Spinal cord (tissue), 10 donors: ENCODE measurements at places on chromosomes 6 and 20.

- no peak for DNase-seq
These were observed 9.2 kb downstream of the FOXS1 start for GRCh38 chr20:31835977-31836852.

DNA sequence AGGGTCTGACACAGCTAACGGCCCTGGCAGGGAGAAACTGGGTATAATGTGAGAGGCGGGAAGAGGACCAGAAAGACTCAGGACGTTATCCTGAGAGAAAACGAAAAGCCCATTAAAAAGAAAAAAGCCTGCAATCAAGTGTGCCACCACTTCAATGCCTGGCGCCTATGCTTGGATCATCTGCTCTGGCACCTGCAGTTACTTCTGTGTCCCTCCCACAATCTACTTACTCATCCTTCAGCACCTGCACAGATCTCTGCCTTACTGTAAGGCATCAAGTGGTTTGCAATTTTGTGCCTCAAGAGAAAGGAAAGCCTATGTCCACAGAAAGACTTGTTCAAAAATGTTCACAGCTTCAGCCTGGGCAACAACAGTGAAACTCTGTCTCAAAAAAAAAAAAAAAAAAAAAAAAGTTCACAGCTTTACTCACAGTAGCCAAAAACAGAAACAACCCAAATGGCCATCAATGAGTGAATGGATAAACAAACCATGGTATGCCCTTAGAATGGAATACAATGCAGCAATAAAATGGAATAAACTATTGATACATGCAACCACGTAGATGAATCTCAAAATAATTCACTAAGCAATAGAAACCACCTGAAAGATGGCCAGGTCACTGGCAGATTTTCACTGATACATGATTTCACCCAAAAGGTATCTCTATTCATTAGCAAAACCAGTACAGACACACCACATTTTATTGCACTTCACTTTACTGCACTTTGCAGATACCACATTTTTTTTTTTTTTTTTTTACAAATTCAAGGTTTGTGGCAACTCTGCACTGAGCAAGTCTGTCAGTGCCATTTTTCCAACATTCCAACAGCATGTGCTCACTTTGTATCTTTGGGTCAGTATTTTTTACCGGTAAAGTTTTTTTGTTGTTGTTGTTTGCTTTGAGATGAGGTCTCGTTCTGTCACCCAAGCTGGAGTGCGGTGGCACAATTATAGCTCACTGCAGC is 48.6 kb downstream of the ABHD12 start:
- DNase-seq, result no peak

- DNase-seq, result no peak
These were observed 217.3 kb downstream of the ARID1B start for GRCh38 chr6:156994215-156995076.

- DNase-seq, result peak; percentile 84
These were observed 1.9 kb upstream of the AFDN start for GRCh38 chr6:167824591-167825331.

GRCh38 chr6:108118810-108119768 is 44.5 kb upstream of the OSTM1 start:
- peak; percentile 57 for DNase-seq

GRCh38 chr6:151286214-151286613 is 46.4 kb downstream of the AKAP12 start:
- DNase-seq, result no peak

- DNase-seq, result no peak
These were observed 144.8 kb downstream of the TBC1D7 start for GRCh38 chr6:13183415-13184088.

- DNase-seq, result no peak
These were observed 17.0 kb downstream of the RPS6KA2 start for GRCh38 chr6:166610069-166610468.

- DNase-seq, result no peak
These were observed 439.3 kb upstream of the SULF2 start for GRCh38 chr20:48224533-48225050.

DNA sequence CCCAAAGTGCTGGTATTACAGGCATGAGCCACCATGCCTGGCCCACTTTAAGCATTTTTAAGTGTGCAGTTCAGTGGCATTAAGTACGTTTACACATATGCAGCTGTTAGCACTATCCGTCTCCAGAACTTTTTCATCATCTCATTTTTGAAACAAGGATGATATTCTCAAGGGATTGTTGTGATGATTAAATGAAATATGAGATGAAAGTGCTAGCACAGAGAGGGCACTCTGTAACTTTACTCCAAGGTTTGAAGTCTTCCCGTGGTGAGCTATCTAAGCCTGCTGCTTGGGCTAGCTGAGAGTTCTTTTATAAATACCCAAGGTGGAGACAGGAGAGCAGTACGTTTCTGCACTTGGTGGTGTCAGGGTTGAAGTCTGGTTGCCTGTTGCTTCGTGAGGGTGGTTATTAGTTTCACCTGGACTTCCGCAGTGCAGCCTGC is 6.6 kb downstream of the TM9SF4 start:
- no peak for DNase-seq

GRCh38 chr20:41478026-41478425 is 111.4 kb upstream of the EMILIN3 start:
- no peak for DNase-seq

- no peak for DNase-seq
These were observed 47.0 kb downstream of the DTNBP1 start for GRCh38 chr6:15615802-15616201.

- DNase-seq, result no peak
These were observed 241.1 kb downstream of the FOXC1 start for GRCh38 chr6:1850840-1851157.

DNA sequence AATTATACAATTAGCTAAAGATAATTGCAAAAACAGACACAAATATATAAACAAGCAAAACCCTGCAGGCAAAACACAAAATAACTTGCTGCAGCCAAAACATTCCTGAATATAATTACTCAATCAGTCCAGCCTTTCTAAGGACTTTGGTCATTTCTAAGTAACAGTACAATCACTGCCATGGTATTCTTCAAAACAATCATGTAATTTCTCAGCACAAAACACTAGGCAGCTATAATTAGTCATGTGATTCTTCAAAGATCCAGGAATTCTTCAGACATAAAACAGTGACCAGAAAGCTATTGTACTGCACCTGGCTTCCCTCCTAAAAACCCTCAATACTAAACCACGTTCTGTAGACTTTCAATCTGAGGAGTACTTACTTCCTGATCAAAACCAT is 881.1 kb downstream of the EPHA7 start:
- no peak for DNase-seq

DNA sequence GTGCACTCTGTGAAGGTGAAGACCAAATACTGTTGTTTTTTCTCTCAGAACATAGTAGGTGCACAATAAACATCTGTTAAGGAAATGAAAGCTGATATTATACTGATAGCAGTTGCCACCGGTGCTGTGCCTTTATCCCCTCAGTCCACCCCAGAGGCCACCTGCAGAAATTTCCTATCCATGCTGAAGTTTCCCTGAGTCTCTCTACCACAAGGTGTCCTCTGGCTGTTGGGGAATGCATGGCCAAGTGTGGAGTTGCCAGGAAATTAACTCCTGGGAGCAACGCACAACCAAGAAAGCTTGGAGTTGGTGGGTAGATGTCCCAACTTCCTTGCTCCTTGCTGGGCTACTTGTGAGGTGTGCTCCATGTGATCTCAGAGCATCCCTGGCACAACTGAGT is 114.2 kb downstream of the LAMP5 start:
- DNase-seq, result no peak

DNA sequence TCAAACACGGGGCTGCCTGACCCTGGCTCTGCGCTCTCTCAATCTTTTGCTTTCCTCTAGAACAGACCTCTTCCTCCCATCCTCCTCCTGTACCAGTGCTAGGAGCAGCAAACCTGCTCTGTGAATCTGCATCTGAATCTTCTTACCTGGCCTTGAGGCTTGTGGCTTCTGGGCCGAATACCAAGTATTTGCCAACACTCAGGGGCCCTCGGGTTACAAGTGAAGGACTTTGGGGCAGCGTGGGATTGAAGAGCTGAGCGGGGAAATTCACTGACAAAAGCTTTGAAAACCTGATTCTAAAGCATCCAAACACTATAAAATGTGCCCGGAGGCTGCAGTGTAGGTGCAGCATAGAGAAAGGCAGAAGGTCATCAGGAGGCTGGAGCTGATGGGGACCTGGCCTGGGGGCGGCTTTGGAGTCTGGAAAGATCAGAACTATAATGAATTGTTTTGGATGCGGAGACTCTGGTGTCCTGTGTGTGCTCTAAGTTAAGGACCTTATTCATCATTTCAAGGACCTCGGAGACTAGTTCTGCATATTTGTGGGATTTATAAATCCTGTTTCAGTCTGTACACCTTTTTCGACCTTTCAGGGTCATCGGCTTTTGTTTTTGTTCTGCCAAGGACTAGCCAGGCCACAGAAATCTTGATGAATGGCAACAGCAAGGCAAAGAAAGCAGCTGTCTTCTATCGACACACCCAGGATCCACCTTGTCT is 16.4 kb upstream of the IGF2R start:
- no peak for DNase-seq

DNA sequence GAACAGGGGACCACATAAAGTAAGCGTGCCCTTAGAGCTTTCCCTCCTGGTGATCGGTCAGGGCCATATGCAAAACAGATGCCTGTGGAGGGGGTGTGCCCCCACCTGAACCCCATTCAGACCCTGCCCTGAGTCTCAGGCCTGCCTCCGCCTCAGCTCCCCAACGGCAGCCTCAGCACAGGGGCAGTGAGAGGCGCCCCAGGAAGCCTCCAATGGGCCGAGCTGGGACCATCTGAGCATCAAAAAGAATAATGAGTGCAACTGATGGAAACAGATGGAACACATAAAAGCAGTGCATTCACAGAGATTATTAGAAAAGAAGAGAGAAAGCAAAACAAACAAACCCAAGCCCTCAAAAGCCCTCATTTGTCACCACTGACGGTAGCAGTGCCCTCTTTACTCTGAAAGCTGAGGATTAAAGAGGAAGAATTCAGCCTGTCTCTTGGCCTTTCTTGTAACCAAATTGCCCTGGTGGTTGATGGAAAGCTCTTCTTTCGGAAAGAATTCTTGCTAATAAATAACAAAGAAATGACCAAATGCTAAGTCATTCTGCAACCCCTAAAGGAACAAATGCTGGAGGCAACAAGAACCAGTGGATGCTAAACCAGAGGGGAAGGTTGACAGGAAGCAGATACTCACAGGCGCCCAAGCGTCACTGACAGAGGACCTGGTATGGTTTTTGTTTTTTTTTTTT is 6.8 kb downstream of the ADISSP start:
- no peak for DNase-seq

- DNase-seq, result no peak
These were observed 362.7 kb upstream of the SASH1 start for GRCh38 chr6:147979966-147980365.

- DNase-seq, result no peak
These were observed 608.0 kb downstream of the PHF3 start for GRCh38 chr6:64243618-64244017.

GRCh38 chr6:7332090-7332745 is 19.2 kb upstream of the SSR1 start:
- DNase-seq, result no peak

DNA sequence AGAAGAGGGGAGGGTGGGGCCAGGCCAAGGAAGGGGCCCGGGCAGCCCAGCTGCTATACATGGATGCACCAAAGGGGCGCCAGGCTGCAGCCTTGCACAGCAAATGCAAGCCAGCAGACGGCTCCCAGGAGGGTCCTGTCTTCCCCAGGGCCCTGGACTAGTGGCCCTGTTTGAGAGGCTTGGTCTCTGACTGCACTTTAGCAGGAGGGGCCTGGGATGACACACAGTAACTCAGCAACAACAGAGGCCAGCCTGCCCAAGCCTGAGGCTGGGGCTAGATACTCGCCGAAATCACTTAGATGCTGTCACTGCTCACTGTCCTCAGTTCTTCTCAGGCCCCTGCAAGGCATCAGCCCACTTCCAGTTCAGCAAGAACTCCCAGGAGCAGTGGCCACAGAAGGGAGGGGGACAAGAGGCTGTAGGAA is 73.5 kb downstream of the TRAM2 start:
- DNase-seq, result no peak

DNA sequence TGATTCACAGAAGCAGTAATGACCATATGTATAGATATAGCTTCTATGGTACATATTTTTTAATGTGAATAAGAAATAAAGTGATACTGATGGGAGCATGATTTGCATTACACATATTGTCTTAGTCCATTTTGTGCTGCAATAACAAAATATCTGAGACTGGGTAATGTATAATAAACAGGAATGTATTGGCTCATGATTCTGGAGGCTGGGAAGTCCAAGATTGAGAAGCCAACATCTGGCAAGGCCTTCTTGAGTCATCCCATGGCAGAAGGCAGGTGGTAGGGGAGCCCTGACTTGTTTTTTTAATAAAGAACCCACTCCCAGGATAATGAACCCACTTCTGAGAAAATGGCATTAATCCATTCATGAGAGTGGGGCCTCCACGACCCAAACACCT is 185.6 kb upstream of the RREB1 start:
- no peak for DNase-seq

GRCh38 chr6:158043586-158044524 is 62.2 kb downstream of the SYNJ2 start:
- DNase-seq, result no peak

DNA sequence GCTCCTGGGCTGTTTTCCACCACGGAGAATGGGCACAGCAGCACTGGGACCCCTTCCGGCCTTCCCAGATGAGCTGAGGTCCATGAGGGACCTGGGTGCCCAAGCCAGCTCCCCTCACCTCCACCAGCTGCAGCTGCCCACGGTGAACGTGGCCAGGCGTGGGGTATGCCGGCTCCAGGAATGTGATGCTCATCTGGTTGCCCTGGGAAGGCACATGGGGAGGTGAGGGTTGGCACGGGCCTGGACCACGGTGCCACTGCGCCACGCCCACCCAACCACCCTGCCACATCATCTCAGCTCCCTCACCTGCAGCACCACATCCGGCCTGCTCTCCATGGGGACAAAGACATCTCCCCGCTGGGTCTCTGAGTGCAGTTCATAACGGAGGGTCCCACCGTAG is 23.8 kb downstream of the ADRM1 start:
- DNase-seq, result no peak

GRCh38 chr6:169807229-169807628 is 55.8 kb downstream of the ERMARD start:
- no peak for DNase-seq

DNA sequence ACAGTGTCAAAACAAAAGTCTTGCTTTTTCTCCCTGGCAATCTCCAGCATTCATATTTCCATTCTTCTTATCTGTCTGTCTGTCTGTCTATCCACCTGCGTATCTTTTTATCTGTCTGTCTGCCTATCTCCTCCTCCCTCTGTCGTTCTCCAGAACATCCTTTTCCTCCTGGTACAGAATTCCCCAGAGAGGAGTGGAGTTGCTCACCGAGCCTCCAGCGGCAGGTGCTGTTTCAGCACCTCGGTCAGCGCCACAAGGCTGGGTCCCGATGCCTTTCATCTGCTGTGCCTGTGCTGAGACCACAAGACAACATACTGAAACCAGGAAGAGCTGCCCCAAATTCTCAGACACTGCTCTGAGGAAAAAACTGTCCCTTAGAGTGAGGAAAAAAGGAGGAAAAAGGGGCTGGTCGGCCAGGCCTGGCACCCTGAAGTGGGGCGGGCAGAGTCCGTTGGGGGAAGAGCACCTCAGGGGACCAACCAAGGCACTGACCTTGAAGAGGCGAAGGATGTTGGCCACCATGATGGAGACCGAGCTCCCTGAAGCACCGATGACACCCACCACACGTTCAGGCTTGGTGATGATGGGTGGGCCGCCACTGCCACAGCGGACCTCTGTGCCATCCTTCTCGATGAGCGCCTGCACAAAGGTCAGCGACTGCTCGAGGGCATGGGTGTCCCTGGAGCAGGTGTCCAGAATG is 13.3 kb downstream of the GRM4 start:
- DNase-seq, result no peak
